Fibroblast of skin of right quadriceps (primary cell): ENCODE measurements at places on chromosomes 7 and 10.
A peak's percentile ranks its signal among the peaks of the same experiment; 100 is the strongest.

GRCh38 chr10:35998026-35998425 lies 355.9 kb upstream of the FZD8 start:
- DNase-seq = no peak

DNA sequence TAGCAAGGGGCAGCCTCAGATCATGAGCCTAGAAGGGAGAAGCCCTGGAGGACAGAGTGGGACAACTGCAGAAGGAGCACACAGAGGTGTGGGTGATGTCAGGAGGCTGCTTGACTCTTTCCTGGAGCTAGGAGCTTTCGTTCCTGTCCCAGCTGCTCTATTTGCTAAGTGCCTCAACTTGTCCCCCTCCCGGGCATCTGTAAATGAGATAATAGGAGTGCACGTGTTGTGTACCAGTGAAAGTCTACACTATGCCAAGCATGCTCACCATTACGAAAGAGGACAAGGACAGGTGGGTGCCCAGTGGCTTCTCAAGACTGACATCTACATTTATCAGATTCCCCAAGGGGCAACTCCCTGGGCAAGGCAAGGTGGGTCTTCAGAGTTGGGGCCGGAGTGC lies 162.7 kb downstream of the KCNMA1 start:
- no peak for DNase-seq

DNA sequence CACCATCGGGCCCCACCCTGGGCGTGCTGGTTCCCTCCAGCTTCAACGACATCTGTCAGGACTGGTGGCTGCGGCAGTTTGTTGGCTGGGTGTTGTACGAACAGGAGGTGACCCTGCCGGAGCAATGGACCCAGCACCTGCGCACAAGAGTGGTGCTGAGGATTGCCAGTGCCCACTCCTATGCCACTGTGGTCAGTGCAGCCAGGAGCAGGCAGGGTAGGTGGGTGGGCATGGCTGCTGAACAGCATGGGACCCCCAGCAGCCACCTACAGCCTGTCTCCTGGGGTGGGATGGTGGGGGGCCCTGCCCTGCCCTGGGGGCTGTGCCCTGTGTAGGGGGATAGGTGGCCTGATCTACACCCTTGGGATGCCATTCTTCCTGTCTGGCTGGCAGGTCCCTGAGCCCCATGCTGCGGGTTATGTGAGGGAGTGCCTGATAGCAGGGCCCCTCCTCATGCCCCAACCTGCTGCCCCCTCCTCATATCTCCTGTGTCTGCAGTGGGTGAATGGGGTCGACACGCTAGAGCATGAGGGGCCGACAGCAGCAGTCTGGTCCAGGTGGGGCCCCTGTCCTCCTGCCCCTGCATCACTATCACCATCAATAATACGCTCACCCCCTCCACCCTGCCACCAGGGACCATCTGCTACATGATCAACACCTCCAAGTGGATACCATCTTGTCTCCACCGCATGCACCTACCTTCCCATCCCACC lies 56.9 kb downstream of the ZNF727 start:
- no peak for DNase-seq

- no peak for DNase-seq
Measured at GRCh38 chr7:132428247-132428919, 147.9 kb downstream of the PLXNA4 start.

DNA sequence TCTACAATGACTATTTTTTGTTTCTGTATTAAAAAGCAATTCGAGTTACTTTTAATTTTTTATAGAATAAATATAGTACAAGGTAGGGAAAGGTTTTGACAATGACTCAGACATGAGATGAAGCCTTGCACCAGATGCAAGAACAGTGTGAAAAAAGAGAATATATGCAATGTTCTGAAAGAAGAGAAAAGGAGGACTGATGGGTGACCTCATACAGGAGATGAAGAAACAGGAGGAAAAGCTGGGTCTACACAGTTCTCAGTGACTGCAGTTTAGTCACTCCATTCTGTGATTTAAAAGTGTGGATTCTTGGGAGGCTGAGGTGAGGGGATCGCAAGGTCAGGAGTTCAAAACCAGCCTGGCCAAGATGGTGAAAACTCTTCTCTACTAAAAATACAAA lies 38.3 kb upstream of the YAE1 start:
- DNase-seq = peak; percentile 34

DNA sequence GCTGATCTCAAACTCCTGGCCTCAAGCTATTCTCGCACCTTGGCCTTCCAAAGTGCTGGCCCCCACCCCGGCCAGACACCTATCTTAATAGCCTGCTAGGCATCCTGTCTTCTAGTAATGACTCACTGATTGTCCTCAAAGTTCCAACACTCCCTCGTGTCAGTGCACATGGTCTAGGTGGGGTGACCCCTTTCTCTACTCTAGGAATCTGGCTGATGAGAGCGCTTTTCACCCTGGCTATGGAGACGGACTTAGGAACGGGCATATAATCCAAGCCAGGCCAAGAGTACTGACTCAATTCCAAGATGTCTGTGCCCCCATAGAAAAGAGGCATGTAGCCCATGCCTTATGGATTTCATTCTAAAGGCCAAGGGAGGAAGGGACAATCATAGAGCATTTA lies 67.0 kb downstream of the PRLHR start:
- DNase-seq = no peak

DNA sequence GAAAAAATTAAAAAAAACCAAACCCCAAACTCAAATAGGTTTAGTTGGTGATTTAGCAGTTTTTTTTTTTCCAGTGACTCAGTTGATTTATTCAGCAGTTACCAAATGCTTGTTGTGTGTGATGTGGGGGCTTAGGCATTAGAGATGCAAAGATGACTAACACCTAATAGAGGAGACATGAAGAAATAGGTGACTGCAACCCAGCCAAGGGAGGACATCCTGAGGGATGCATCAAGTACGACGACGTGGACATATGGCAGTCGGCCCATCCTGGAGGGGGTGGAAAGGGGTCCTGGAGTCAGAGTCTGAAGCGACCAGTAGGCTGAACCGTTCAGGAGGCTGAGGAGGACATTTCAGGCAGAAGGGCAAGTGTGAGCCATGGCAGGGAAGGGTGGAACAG lies 35.5 kb downstream of the LRMDA start:
- DNase-seq = peak; percentile 83

DNA sequence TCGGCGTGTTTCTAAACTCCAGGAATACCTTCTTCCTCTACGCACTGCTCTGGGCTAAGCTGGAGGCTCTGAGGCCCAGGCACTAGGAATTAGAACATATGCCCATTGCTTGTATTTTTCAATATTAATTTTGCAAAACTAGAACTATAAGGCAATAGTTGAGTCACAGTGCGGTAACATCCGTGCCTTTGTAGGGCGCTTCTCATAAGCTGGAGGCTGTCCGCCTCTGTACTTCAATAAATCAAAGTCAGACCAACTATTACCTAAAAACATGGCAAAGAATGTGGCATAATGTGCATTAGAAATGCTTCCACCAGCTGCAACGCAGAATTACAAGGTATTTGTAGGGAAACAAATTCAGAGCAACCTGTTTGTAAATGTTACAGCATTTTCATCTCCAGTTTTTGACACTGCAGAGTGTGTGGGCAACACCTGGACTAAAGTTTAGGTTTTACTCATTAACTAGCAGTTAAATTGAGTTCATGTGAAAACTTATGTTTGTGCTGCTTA lies 440 bp upstream of the MINDY3 start:
- no peak for DNase-seq
